ENCODE measurements at places on chromosomes 5 and 9. TPM values are rescaled to one million over a fixed set of nuclear protein-coding genes. Genes with fewer than 3 reads are reported as not detected.

ATOSB gene
- total RNA-seq: 14.0 TPM

GRCh38 chr9:111271481-111272080, 58.4 kb downstream of the OR2K2 start:
- no peak for DNase-seq

DNA sequence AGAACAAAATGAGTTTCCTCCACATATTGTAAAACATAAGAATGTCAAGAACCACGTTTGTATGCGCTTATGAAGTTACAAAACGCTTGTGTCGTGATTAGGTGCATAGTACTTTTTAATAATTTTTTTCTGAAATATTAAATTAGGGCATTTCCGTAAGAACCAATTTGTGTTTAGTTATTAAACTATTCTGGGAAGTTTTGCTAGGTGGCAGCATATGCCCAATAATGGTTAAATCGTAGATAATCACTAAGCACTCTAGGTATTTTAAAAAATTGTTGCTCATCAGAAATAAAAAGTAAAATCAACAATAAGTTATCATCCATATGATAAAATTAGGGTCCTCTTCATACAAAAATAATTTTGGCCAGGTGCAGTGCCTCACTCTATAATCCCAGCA, 5.4 kb downstream of the SRFBP1 start:
- no peak for DNase-seq

DNA sequence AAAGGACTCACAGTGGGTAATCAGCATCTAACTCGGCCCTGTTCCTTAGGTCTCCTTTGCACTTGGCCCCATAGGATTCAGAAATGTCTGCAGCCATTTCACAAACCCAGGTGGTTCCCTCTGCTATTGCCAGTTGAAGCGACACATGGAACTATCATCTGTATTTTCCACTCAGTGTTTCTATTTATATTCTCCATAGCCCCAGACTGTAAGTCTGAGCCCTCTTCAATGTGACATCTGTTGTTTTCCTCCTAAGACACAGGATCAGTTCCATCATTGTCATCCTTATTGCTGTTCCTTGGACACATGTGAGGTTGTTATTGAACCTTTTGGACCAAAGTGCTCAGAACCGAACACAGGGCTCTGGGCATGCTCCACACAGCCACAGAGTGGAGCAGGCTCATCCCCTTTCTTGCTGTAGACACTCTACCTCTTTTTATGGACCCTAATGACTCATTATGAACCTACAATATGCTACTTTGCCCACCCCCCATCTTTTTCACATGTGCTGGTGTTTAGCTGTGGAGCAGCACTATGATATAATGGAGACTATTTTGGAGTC, 36.4 kb downstream of the GARNL3 start:
- DNase-seq: no peak

- no peak for DNase-seq
These were observed 359.5 kb downstream of the TMEM167A start for GRCh38 chr5:82717738-82718137.

All from epithelial cell of proximal tubule (primary cell).